RKO (cell line): ENCODE measurements at places on chromosomes 2 and 18.
A peak's percentile ranks its signal among the peaks of the same experiment; 100 is the strongest.

- DNase-seq, result no peak
Measured at GRCh38 chr2:206176901-206177300, 17.2 kb downstream of the EEF1B2 start.

DNA sequence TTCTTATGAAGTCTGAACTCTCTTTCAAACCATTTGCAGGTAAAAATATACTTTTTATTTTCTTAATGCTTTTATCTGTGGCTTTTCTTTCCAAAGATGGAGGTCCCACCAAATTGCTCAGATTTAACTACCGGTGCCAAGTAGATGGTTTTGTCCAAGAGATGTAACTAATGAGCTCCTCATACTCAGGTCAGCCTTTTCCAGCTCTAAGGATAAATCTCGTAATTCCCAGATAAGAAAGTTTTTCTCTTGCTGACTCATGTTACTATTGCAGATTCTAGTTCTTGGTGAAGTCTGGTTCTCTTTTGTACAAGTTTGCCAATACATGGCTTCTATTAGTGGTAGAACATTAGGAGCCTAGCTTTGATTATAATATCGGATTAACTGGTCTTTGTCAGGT is 550.8 kb upstream of the ZNF804A start:
- DNase-seq, result no peak

DNA sequence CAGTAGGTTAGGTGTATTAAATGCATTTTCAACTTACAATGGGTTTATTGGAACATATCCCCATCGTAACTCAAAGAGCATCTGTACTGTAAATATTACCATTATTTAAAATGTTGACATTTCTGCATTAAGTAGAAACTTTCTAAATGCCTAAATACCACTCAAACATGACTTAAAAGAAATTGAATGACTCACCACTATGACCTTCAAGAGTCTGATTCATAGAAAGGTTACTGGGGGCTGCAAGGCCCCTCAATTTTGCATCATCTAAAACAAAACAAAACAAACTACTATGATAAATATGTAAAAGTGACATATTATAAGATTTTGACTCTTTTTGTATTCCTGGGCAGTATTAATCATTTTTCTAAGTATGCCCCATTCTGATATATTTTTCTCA is 7.6 kb downstream of the WDR35 start:
- no peak for DNase-seq

- DNase-seq, result no peak
Measured at GRCh38 chr2:200159357-200159707, 147.2 kb upstream of the SPATS2L start.

DNA sequence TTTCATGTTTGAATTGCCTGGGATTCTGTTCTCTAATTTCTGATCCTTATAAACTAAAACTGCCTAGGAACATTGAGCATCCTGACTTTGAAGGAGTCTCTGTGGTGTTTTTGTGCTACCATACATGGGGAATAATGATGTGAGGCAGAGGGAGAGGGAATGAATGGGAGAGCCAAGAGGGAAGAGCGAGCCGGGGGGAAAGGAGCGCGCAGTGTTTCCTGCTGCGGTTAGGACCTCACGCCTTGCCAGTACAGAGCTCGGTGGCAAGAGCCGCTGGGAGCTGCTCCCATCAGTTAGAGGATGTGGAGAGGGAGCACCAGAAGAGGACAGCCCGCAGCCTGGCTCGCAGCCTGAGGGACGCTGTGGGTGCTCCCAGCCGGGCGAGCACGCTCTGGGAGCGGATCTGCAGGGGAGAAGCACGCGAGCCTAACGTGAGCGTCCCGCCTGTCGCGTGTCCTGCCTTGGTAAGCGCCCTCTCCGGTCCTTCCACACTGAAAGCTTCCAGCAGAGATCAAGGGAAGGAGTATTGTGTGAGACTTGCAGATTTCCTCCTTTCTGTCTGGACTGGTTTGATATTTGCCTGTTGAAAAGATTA is 114.7 kb downstream of the FAM210A start:
- no peak for DNase-seq

DNA sequence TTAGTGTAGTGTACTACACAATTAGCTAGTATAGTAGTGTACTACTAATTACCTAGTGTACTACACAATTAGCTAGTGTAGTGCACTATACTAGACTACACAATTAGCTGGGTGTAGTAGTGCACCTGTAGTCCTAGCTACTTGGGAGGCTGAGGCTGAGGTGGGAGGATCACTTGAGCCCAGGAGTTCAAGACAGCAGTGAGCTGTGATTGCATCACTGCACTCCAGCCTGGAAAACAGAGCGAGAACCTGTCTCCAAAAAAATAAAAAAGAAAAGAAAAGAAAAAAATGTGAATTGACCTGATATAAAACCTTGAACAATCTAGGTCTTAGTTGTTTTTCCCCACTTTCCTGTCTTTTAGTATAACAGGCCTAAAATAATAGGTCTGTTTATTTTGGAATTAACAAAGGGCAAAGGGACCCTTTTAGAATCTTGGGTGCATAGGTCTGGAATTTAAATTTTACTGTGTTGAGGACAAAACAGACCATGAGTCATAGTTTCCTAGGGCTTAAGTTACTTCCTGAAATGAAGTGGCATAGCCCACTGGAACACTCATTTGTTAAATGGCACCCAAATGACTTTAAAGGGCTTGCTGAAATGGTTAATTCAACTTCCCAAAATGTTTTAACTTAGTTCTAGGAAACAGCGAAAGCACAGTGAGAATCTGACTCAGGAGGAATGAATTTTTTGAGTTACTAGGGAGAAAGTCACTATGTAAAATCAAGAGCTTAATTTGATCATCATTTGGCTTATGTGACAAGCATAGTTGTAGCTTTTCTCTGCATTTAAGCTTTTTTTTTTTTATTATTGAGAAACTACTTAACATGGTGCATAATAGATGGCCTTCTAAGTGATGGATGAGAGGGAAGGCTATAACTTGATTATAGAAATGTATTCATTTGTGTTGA is 50.7 kb upstream of the ARL5A start:
- DNase-seq, result peak; percentile 66

DNA sequence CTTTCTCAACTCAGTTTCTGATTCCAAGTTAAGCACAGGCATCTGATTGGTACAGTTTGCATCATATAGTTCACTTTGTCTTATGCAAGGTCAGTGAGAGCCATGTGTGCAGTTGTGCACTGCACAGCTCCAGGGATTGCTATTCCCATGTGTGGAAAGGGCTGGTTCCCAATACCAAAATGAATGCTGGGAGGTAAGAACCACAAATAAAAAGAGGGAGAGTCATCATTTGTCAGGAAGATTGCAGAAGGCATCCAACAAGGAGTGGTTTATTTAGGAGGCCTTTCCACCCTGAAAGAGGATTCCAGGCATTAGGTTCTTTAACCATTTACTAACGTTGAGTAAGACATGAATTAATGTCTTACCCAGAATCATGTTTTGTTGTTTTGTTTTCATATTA is 141.2 kb upstream of the ST6GAL2 start:
- no peak for DNase-seq

DNA sequence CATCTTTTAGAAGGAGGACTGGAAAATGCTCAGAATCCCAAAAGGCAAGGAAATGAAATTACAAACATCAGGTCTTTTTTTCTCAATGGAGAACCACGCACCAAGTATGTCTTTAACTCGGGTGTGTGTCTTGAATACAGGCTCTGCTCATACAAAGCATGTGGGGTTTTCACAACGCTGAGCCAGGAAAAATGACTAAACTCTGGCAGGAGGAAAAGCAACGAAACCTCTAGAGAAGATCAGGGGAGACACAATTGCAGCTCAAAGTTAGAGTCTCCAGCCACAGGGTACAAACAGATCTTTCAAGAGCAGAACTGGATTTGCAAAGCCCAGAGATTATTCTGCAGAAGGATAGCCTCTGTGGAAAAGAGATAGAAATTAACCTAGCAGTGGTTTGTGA is 42.8 kb upstream of the TPO start:
- DNase-seq, result no peak

DNA sequence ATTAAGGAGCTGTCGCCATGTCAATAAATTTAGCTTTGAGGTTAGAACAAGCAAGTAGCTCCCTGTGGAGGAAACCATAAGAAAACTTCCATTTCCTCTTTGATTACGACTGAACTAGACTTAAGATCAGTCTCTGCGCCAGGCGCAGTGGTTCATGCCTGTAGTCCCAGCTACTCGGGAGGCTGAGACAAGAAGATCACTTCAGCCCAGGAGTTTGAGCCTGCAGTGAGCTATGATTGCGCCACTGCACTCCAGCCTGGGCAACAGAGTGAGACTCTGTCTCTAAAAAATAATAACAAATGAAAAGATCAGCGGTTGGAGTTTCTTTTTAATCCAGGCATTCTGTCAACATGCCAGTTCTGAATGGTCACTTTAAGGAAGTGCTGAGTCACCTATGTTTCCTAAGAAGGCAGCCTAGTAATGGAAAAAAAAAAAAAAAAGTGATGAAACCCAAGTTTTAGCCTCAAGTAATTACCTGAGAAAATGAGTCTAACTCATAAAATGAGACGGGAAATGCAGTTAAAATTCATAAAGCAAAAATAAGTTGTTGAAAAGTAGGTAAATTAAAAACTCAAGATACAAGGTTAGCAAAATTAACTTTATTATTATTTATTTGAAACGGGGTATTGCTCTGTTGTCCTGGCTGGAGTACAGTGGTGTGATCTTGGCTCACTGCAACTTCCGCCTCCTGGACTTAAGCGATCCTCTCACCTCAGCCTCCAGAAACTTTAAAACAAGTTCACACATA is 10.2 kb downstream of the C18orf32 start:
- DNase-seq, result peak; percentile 34
